Lower leg skin (tissue), 4 donors: ENCODE measurements at places on chromosomes 13 and 19. TPM values are rescaled to one million over a fixed set of nuclear protein-coding genes. Genes with fewer than 3 reads are reported as not detected.
A peak's percentile ranks its signal among the peaks of the same experiment; 100 is the strongest.

- no peak for DNase-seq
Observed at GRCh38 chr13:67493835-67494234, 263.7 kb upstream of the PCDH9 start.

DNA sequence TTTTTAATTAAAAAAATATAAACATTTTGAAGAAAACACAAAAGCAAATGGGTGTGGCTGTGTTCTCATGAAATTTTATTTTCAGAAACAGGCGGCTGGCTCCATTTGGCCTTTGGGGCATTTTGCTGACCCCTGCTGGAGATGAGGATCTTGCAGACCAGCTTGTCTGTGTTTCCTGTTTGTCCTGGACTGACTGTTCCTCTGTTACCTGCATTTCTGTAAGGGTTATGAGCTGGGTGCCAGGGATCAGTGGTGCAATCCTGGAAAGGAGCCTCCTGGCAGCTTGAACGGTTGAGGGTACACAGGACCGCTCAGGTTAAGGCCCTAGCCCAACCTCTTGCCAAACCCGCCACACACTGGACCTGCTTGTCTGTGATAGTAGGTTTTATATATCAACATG lies 49.9 kb downstream of the ZNF787 start:
- DNase-seq = no peak

GRCh38 chr19:33515921-33516320 lies 5.7 kb downstream of the PEPD start:
- no peak for DNase-seq

DNA sequence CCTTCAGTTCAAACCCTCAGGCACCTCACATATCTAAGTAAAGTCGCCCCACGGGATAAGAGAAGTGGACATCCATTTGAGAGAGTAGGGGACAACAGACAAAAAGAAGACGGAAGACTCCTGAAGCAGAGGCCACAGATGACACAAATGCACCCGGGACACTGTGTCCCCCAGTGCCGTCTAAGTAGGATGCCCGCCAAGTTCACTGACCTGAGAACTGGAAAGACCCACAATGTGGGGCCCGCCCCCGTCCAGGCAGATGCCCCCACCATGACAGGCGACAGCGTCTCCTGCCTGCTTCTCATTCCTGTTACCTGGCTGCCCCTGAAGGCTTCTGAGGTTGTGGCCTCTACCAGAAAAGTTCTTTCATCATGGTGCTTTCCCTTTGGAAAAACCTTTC lies 16.9 kb downstream of the ANKRD27 start:
- no peak for DNase-seq

DNA sequence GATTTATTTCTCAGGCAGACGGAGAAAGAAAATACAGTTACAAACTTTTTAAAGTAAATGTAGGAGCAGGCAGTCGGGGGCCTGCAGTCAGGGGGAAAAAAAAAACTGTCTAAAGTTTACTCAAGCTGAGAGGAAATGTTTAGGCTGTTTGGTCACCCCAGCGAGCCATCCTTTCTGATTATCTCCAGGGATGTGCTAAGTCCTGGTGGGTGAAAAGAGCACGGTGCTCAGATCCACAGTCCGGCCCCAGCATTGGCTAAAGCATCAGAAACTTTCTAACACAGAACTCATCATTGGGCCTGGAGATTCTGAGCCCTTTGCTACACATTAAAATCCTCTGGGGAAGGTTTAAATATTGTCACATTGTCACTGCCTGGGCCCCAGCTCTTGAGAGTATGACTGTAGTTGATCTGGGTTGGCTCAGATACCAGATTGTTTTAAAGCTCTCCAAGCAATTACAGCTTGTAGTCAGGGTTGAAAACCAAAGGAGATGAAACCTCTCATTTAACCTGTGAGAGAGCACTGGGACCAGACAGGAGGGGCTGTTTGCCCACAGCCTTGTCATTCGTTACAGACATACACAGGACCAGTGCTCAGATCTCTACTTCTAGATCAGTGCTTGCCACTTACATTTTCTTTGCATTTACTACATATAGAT lies 131.1 kb upstream of the HTR2A start:
- no peak for DNase-seq

GRCh38 chr19:55113570-55114039 lies 3.8 kb downstream of the PPP1R12C start:
- peak; percentile 97 for DNase-seq

GRCh38 chr19:50551715-50552187 lies 16.5 kb downstream of the LRRC4B start:
- no peak for DNase-seq

DNA sequence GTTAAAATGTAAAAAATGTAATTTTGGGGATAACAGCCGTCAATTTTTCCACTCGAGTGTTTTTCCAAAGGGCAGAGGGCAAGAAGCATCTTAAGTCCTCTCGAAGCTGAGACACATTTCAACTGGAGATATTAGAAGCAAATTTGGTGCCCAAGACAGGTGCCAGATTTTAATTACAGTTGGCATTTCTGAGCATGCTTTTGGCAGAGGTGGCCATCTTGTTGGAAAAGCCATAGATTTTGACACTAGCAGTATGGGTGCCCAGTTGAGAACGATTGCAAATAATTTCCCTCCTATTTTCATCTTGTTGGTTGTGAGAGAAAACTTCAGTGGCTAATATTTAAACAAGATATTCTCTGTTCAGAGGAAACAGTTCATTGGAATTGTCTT lies 146.3 kb downstream of the TM9SF2 start:
- DNase-seq = no peak

GRCh38 chr19:39474139-39474620 lies 6.5 kb upstream of the TIMM50 start:
- DNase-seq = no peak

GRCh38 chr13:85170372-85170771 lies 628.8 kb downstream of the SLITRK6 start:
- DNase-seq = no peak

DNA sequence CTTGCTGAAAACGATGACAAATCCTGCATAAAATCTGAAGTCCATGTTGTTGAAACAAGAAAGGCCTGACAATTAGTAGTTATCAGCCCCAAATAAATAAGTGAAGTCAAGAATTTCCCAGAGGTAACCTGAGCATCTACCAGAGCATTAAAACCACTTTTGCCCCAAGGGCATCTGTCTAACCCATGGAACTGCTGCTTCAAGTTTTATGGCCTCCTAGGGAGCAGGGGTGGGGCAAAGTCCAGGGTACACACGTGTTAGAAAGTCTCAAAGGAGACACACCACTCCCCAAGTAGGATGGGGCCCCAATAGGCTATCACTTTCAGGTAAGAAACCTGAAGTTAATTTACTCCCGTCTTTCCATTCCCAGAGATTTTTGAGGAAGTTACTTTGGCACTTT lies 81.1 kb downstream of the CACNA1A start:
- no peak for DNase-seq

GRCh38 chr19:49937750-49938381 lies 8.6 kb upstream of the NUP62 start:
- peak; percentile 49 for DNase-seq

Gene KLHL1
- total RNA-seq = not detected

Gene NLRP7
- total RNA-seq = not detected

Gene N4BP2L2
- 96.6 TPM for total RNA-seq

Gene DYRK1B
- total RNA-seq = 16.6 TPM

Gene ZNF382
- 1.1 TPM for total RNA-seq

Gene B3GNT8
- total RNA-seq = 9.2 TPM

Gene ZNF253
- 7.5 TPM for total RNA-seq
